ENCODE measurements at places on chromosomes 7 and 10.

DNA sequence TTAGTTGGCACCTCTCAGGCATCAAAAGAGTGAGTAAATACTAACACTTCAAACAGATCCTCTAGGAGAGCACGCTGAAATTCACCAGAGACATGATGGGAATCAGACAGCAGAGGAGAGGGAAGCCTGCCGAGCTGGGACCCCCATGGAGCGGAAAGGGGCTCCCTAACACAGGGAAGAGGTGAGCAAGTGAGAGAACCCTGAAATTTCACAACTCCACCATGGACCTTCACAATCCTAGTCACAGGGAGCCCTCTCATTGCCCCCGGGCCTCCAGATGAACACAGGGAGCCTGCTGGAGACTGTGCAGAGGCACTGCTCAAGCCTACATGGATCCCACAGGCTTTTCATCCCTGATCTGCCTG lies 59.2 kb upstream of the ANTXRL start:
- no peak for DNase-seq

GRCh38 chr7:76296743-76297740 lies 5.4 kb upstream of the HSPB1 start:
- no peak for DNase-seq

GRCh38 chr7:136878878-136879277 lies 10.4 kb downstream of the CHRM2 start:
- DNase-seq = no peak

DNA sequence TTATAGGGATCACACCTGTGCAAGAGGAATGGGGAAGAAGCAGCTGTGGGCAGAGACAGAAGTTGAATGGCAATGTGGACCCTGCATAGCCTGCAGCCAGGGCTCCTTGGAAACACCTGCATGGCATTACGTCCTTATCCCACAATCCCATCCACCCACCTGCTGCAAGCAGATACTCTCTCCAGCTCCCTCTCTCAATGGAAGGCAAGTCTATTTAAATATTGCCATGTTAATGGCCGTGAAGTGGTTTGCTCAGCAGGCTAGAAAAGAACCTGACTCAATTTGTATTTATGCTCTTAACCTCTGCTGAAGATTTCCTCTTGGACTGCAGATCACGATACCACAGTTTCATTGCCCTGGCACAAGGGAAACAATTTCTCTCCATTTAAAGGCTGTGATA lies 417.0 kb downstream of the TYW1 start:
- no peak for DNase-seq

- no peak for DNase-seq
Observed at GRCh38 chr7:150900675-150901074, 48.4 kb downstream of the AOC1 start.

DNA sequence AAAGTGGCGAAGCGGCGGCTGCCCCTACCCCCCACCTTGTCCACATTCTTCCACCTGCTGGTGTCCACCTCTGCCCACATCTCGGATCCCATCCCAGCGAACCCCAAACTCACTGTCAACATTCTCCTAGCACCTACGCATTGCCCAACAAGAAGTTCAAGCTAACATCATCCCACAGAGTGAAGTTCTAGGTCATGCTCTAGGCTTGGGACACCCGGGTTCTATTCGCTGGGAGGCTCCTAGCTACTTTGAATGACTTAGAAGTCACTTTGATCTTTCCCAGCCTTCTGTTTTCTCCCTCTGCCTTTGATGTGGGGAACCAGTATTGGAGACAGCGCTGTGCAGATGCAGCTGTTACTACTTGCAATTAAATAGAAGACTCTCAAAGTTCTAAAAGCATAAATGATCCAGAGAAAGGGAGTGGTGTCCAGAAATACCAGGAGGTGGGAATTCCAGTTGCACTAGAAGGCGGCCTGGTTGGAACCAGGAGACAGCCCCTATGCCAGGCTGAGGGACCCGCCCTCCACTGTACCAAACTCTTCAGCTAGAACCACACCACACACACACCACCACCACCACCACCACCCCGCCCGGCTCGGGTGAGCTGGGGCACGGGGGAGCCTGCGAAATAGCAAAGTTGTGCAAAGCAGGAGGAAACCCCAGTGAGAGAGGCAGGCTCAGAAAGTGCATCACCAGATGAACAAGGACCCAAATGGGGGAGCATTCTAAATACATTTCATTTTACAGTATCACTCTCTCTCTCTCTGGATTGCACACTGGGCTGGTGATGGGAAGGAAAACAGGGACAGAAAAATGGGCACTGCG lies 5.5 kb upstream of the VGF start:
- no peak for DNase-seq

DNA sequence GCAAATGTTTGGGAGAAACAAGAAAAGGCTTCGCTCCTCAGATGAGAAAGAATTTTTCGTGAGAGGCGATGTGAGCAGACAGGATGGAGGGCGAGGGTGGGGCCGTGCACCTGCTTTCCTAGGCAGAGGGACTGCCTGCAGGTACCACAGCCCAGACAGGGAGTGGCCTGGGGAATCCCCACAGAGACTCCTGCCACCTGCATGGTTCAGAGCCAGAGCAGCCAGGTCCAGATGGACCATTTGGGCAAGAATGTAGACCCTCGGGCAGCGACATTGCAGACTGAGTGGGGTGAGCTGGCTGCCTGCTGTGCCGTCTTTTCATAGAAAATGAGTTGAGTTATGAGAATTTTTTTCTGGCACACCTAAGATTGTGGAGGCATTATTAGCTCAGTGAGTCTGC lies 216.8 kb downstream of the SNX10 start:
- no peak for DNase-seq

- DNase-seq = no peak
Observed at GRCh38 chr7:44748948-44749731, 493 bp downstream of the ZMIZ2 start.

DNA sequence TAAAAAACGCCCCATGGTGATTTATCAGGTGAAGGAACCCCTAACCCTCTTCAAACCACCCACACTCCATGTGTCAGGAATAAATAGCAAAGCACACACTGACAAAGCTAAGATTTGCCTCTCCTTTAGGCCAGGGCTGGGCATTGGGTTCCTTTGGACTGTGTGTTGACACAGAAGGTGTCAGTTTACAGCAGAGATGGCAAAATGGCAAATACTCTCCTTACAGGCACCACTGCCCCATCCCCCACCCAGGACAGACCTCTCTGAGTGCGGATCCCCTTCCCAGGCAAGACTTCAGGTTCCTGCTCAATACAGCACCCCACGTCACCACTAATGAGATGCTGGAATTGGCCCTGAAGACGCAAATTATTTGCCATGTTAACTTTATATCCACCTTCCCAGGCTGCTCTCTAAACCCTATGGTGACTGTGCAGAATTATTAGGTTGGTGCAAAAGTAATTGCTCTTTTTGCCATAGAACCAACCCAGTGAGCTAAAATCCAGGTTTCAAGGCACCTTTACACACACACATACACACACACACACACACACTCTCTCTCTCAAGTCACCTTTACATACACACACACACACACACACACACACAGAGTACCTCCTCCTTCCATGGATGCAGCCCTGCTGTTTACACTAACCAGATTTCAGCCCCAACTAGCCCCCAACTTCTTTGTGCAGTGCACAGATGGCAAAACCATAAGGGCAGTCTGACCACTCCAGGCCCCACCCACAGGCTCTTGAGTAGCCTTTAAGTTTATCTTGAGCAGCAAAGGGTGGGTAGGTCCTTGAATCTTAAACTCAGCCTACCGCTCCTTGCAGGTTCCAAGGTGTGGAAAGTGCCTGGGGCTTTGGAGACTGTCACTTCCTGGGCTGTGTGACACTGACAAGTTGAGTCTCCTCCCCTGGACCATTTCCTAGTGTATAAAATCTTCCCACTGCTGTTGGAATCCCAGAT lies 4.0 kb upstream of the ZCCHC24 start:
- no peak for DNase-seq

DNA sequence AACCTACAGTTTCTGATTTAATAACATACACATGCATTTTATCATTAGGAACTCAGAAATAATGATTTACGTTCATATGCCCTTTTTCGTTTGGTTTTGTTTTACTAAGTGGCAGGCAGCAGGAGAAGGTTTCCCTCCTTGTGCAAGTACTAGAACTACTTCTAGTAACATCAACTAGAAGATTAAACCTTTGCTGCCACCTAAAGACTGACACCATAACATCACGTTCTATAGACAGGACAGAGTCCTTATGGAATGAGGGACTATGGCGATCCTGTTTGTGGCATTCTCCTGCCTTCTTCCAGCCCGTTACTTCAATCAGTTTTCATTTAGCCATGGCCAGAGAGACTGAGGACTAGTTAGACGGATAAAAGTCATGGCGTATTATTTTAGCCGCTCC lies 53.2 kb downstream of the GAD2 start:
- DNase-seq = no peak

GRCh38 chr10:125711110-125711750 lies 8.3 kb upstream of the EDRF1 start:
- no peak for DNase-seq

DNA sequence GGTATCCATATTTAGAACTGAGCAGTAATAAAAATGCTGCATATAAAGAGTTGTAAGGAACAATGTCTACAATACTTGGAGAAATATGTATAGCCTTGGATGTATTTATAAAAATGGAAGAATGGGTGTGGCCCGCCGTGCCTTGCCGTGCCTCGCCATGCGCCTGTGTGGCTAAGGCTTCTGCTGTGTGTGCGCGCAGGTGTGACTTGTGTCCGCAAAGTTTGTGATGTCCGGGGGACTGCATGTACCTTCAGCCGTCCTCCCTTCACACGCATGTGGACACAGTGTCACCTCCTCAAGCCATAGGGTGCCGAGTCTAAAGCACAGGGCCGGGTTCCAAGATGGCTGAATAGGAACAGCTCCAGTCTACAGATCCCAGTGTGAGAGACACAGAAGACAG lies 9.8 kb downstream of the SAMD9 start:
- DNase-seq = no peak

DNA sequence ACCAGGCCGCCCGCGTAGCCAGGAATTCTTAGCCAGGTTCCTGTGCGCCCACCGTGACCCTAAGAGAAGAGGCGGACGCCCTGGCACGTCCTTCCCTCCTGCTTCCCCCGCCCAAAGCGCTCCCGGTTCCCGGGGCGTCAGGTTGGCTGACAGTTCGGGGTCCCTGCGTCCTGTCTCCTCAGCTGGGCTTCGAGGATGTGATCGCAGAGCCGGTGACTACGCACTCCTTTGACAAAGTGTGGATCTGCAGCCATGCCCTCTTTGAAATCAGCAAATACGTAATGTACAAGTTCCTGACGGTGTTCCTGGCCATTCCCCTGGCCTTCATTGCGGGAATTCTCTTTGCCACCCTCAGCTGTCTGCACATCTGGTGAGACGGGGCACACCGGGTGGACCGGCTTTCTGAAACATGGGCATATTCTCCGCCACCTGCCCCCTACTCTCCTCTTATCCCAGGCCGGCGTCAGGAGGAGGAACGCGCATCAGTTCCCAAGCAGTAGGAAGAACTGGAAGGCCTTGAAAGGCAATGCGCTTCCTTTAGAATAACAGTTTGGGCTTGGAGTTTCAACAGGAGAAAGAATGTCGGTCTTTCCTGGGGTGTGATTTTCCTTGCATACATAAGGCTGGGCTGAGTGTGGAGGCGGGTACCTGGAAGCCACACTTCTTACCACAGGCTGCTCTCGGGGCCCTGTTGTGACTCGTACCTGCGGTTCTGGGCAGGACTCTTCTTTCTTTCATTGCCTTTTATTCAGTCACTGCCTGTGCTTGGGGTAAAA lies 728 bp downstream of the CAV2 start:
- peak; percentile 18 for DNase-seq
